ENCODE measurements at places on chromosomes 5 and 9.
A peak's percentile ranks its signal among the peaks of the same experiment; 100 is the strongest.

DNA sequence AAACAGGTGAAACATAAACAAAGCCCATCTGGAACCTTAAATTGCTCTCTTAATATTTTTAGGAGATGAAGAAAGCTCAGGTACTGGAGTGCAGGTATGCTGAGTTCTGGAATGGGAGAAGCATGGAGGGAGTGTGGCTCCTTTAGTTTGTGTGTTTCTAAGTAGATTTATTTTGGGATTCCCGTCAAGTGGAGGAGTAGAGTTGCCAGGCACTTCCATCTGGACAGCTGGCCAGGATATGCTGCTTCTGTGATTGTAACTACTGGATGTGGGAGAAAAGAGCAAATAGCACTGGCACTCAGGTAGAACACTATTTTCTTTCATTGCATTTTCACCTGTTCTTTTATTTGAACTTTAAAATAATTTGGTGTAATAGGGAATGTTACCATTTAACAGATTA is 182.3 kb upstream of the MAST4 start:
- DNase-seq: no peak

DNA sequence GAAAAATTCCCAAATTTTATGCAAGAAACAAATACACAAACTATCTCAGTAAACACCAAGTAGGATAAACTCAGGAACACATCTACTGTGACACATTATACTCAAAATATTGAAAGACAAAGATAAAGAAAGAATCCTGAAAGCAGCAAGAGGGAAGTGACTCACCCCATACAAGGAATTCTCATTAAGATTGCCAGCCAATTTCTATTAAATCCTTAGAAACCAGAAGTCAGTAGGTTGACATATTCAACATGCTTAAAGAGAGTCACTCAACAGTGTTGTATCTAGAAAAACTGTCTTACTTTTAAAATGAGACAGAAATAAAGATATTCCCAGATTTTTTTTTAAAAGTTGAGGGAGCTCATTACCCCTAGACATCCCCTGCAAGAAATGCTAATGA is 15.5 kb downstream of the SPATA31E1 start:
- no peak for DNase-seq

DNA sequence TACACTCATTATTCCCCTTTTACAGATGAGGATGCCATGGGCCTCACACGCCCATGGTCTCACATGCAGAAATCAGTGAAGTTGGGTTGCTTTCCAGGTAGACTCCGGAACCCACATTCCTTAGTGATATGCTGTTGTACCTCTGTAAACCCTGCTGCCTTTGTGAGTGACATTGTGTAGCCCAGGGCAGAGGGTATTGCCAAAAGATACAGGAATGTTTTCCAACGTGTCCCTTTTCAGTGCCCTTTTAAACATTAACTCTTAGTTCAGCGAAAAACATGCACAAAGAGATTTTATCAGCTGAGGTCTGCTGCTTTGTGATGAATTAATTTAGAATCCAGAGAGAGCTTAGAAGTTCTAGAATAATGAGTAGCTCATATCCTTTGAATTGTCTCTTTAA is 38.3 kb upstream of the TRMT10B start:
- no peak for DNase-seq

GRCh38 chr5:56352808-56353590 is 119.9 kb upstream of the ANKRD55 start:
- no peak for DNase-seq

GRCh38 chr9:133121198-133121914 is at the start of gene RALGDS:
TSS of gene RALGDS (minus strand) at chr9:133121240. CDS start at chr9:133121154, 86 bp downstream.
- DNase-seq: peak; percentile 89

DNA sequence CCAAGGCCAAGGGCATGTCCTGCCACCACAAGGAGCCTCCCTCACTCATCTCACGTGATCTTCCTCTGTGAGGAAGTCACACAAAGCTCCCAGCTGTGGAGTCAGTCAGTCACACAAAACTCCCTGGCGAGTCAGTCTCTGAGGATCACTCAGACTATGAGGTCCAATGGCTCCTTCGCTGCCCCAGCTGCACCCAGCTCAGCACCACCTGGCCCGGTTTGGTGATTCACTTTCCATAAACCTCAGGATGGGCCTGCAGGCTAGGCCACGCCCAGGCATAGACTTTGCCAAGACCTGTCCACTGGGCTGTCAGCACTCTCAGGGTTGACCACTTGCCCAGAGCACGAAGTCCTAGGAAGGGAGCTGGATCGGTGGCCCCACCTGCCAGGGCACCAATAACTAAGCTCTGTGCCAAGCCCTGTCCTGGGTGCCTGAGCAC is 233.8 kb downstream of the HSPA4 start:
- no peak for DNase-seq
